CD8-positive, alpha-beta memory T cell (primary cell): ENCODE measurements at places on chromosomes 13 and 19.

DNA sequence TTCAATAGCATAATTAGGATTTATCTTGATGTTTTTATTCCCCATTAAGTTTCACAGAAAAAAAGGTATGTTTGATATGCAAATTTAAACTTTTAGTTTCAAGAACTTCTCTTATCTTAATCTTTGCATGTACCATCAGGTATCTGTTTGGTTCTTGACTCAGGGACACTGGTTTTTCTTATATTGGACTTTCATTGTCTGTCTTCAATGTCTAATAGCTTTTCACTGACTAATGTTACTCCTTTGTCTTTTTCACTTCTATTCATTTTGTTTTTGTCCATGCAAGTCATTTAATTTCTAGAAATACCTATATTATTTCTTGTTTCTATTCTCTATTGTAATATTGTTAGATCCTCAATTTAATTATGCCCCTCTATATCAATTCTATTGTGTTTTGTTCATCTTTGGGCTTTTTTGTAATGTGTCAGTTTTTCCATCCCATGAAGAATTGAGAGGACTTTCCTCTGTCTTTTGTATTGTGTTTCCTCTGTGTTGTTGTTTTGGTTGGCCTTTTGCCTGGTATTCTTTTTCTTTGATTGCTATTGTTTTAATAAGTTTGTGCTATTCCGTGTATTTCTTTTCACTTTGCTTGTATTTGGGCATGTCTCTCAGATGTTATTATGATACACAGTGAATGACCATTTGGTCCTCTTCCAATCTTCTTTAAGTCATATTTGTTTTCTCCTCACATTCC, 58.3 kb upstream of the ANKRD10 start:
- DNase-seq = no peak

GRCh38 chr19:55041627-55042343, 3.7 kb upstream of the GP6 start:
- no peak for DNase-seq

DNA sequence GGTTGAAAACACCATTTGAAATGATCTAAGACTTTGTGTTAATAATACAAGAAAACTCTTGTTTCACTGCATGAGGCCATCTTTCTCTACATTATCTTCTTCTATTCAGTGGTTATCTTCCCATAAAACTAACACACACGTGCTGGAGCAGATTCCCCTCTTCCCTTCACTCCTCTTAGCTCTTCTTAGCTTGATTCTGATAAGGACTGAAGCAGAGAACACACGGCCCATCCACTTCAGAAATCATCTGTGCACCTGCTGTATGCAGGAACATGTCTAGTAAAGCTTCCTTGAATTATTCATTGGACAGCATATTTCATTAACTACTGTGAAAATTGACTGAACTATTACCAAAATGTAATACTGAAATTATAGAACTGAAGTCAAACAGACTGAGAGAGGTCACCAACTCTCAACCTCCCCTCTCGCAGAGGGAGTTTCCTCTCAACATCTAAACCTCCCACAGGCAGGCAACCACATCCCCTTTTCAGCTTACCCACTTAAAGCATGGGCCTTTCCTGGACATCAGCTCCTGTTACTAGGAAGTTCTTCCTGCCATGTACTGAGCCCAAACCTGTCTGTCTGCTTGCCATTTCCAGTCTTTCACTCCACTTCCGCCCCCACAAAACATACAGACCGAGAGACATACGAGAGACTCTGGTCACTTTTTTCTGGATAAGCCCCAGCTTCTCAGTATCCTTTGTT, 113.9 kb downstream of the CRYL1 start:
- no peak for DNase-seq

- no peak for DNase-seq
Observed at GRCh38 chr13:29125191-29125933, 305.2 kb downstream of the MTUS2 start.

- no peak for DNase-seq
Observed at GRCh38 chr19:4817467-4818277, 13.8 kb downstream of the TICAM1 start.

- no peak for DNase-seq
Observed at GRCh38 chr19:54434112-54434872, 14.7 kb upstream of the LENG8 start.

DNA sequence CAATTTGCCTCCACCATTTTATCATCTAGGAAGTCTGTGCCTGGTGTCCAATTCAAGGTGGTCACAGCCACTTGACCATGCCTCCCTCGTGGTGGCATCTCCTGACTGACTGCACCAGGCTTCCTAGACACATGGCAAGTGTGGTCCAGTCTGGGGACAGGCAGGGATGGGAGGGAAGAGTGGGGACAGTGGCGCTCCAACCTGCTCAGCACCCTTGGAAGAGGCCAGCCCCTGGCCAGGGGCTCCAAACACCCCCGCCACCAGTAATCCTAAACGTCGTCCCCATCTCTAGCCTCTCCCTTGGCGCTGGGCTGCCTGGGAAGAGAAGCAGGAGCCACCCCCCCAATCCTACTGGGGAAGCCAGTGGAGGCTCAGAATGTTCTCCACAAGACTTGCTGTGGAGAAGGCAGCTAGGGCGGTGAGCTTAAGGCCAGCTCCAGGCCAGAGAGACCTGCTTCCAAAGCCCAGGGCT, 2.7 kb downstream of the RPL36 start:
- DNase-seq = no peak

DNA sequence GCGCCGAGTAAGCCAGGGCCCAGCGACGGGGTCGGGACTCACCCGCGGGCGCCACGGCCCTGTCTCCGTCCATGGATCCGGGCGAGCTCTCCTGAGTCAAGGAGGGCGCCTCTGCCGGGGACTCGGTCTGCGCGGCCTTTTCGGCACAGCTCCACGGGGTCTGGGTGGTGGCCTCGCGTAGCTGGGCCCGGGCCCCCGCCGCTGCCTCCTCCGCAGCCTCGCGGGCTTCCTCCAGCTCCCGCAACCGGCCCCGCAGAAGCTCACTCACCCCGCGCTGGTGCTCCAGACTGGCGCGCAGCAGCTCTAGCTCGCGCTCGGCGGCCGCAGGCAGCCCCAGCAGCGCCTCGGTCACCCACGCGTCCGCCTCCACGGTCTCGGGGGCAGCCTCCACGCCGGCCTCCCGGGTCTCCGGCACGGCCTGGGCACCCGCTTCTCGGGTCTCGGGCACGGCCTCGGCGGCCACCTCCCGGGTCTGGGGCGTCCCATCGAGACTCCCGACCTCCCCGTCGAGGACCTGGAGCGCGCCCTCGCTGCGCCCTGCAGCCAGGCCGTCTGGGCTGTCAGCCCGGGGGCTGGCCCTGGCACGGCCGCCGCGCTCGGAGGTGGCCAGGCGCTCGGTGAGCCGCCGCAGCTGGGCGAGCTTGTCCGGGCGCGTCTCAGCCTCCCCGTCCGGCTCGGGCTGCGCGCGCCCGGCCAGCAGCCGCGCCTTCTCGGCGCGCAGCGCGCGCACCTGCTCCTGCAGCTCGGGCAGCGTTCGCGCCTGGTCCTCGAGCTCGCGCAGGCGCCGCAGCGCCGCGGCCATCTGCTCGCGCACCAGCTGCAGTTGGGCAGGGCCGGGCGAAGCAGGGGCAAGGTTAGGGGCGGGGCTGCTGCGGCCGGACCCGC, 8.4 kb downstream of the KANK3 start:
- DNase-seq = no peak
